ENCODE measurements at places on chromosomes 7 and 10.

DNA sequence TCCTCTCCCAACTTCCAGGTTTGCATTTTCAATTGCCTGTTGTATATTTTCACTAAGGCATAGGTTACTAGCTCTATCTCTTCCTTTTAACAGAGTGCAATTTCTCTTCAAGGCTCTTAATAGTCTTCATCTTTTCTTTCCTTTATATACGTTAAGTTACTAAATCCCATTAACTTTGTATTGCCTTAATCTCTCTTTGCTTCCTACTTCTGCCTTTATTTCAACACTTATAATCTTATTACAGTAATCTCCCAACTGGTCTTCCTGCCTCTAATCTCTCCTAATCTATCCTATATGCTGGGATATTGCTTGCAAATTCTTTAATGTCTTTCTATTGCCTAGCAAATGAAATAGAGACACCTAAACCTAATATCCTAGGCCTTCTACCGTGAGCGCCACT, 26.1 kb downstream of the ST7 start:
- no peak for DNase-seq

GRCh38 chr7:135508883-135509588, 866 bp downstream of the CNOT4 start:
- DNase-seq, result peak; percentile 62

DNA sequence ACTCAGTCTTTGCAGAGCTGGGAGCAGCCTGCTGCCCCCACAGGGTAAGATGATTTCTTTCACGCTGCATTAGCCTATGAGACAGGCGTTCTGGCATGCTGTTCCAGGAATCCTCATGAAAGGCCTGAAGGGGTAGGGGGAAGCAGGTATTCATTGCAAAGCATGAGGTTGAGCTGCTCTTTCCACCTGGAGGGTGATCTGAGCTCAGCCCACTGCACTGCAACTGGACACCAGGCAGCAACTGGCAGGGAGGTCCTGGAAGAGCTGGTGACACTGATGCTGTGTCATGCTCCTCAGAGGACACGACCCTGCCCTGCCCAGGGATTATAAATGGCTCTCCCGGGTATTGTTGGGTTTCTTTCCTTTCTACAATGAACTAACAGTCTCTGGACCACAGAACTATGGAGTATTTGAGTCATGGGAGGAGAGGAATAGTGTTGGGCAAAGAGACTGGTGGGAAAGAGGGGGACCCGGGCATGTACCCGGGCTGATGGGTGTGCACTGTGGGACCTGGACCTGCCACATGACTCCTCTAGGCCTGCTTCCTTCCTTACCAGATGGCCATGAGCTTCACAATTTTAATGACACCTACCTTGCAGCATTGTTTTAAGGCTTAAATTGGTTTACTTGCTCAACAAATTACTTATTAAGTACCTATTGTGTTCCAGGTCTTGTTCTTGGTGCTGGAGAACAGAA, 24.3 kb downstream of the SLC25A28 start:
- DNase-seq, result peak; percentile 36

GRCh38 chr10:83647526-83647925, 491.8 kb upstream of the GHITM start:
- DNase-seq, result no peak

DNA sequence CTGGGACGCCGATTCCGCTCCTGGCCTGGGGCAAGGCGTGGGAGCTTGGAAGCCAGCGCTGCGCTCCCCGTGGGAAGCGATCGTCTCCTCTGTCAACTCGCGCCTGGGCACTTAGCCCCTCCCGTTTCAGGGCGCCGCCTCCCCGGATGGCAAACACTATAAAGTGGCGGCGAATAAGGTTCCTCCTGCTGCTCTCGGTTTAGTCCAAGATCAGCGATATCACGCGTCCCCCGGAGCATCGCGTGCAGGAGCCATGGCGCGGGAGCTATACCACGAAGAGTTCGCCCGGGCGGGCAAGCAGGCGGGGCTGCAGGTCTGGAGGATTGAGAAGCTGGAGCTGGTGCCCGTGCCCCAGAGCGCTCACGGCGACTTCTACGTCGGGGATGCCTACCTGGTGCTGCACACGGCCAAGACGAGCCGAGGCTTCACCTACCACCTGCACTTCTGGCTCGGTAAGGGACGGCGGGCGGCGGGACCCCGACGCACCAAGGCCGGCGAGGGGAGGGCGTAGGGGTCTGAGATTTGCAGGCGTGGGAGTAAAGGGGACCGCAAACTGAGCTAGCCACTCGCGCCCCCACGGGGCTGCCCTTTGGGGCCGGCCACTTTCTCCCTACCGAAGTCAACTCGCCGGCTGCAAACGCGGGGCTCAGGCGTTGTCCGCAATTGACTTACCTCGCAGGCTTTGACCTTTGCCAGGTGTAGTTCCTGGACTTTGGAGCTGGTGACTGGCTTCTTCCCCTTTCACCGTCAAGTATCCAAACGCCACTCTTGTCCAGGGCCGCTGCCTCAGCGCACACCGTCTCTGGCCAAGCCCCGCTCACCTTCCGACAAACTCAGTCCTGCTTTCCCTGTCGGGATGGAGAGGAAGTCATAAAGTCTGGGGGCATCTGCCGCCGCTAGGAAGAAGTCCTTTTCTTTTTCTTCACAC, at the start of gene SCIN:
Gene SCIN, plus strand, starts transcription at position 187 of the 928 bp plus-strand sequence. Its CDS starts 67 bp downstream, at position 254.
- peak; percentile 61 for DNase-seq

DNA sequence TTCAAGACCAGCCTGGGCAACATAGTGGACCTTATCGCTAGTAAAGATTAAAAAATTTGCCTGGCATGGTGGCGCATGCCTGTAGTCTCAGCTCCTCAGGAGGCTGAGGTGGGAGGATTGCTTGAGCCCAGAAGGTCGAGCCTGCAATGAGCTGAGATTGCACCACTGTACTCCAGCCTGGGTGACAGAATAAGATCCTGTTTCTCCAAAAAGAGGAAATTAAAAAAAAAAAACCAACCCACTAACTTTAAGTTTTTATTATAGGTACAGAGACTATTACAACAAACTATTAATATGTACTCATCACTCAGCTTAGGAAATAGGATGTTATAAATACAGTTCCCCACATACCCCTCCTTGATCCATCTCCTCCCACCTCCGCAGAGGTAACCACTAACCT, 30.2 kb downstream of the DHTKD1 start:
- no peak for DNase-seq

- DNase-seq, result no peak
These were observed 175.1 kb downstream of the ZMYND11 start for GRCh38 chr10:310371-310770.

DNA sequence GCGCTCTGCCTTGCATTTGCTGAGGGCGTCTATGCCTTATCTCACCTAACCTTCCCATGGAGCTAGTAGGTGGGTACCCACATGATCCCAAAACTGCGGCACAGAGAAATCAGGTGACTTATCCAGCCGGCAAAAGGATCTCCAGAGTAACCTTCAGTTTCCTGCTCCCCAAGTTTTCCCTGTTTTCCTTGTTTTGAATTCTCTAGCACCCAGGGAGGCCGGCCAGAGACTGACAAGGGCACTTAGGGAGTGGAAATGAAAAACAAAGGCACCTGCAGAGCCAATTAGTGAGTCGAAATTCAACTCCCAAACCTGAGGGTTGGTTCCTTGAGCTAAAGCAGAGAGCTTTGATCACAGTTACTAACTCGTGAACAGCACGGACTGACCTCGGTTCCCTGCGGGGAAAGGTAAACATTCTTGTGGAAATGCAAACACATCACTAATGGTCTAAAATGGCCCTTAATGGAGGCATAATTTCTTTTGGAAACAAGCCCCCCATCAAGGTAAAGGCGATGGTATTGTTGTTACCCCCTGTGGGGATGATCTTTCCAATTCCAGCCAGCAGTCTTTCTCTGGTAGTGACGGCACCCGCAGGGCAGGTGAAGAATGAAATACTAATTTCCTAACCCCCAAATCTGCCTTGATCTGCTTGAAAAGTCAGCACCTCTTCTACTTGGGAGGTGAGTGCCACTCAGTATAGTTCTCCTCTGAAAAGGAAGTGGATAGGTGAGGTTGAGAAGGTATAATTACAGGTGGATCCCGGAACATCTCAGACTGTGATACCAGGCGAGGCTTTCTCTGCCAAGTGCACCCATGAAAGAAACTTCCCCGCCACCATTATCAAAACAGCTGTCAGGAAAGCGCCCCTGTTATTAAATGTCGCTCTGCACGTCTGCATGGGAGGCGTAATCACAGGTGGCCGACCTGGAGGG, 365.6 kb upstream of the AUTS2 start:
- DNase-seq, result peak; percentile 45

DNA sequence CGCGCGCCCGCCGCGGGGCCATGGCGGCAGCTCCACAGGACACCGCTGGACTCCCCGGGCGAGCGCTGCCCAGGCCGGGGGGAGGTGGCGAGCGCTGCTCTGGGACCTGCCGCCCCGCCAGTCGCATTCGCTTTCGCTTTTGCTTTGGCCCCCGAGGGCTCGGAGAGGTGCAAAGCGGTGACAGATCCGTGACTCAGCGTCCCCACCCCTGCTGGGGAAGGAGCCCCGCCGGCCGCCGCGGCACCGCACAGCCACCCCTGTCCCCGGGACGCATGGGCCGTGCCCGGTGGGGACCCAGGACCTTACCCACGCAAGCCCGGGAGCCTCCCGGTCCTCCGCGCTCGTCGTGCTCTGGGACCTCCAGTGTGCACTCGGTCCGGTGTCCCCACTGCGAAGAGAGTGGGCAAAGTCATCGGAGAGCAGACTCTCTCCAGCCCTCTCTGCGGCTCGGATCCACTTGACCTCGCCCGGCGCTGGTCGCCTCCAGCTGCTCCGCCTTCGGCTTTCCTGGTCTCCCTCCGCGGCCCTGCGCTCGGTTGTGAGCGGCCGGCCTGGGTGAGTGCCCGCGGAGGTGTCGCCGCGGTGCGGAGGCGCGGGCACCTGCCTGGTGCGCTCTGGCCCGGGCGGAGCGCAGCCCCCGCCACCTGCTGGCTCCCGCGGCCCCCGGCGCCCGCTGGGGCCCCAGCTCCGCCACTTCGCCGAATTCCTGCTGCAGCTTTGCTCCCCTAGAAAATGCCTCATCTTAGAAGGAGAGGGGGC, at the start of gene IL15RA:
Gene IL15RA, minus strand, starts transcription at position 73 of the 759 bp plus-strand sequence. Its CDS starts 51 bp downstream, at position 22.
- DNase-seq, result peak; percentile 62

DNA sequence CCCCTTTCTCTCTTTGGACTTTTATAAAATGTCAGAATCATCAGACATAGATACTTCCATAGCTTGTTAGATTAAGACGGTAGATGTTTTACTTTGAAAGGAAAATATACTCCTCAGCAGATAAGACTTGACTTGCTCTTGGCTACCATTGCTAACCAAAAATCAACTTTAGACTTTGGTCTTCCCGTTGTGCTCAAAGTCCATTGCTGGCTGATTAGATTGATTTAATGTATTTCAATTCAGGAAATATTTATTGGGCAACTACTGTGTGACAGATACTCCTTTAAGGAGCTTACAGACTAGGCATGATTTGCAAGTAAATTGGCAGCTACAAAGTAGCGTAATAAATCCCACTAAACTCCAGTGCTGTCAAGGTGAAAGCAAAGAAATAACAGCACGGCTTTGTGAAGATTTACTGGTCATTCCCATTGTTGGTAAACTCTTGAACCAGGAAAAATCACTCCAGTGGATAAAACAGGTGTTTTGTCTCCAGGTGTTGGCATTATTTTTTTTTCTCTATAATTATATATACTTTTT, 95.7 kb upstream of the ARMC3 start:
- no peak for DNase-seq

DNA sequence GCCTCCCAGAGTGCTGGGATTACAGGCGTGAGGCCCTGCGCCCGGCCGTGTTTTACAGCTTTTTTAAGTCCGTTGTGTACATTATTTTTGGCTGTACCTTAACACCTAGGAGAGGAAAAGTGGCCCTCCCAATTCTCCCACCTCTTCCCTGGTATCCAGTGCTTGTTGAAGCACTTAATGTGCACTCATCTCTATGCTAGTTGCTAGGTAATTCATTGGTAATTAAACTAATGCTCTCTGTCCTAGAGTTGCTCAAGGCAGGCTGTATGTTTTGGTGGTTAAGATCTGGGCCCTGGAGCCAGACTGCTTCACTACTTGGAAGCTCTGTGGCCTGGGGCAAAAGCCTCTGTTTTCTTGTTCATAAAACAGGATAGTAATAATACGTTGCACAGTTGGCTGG, 19.6 kb downstream of the AVPI1 start:
- DNase-seq, result no peak

- DNase-seq, result no peak
These were observed 53.9 kb upstream of the EFCAB10 start for GRCh38 chr7:105635197-105635596.

GRCh38 chr7:158458096-158458495, 129.5 kb downstream of the PTPRN2 start:
- DNase-seq, result no peak

DNA sequence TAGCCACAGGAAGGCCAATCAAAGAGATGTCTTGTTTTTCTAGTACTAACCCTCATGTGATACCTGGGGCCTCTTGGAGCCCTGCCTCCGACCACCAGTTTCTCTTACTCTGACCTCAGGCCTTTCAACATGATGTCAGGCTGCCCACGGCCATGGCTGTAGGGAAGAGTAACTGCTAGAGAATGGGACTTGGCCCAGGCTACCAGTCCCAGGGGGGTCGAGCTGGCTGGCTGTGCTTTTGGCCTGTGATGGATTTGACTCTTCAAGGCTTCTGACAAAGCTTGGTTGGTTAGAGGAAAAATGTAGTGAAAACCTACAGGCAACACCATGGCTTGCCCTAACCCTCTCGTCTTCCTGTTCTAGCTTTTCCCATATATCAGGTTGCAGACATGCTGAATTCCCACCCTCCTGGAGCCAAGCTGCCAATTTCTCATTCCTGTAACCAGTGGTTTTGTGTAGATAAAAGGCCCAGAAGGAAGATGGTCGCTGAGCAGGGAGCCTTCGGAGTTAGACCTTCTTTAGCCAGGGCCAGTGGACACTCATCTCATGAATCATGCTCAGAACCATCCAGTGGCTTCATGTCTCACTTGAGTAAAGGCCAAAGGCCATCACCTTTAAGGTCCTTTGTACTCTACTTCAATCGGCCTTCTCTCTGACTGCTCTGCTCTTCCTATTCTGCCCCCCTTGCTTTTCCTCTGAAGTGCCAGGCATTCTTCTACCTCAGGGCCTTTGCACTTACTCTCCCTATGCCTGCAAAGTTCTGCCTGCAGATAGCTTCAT, 19.7 kb downstream of the SUFU start:
- DNase-seq, result no peak

- no peak for DNase-seq
These were observed 59.7 kb downstream of the PHYHIPL start for GRCh38 chr10:59236064-59236697.

DNA sequence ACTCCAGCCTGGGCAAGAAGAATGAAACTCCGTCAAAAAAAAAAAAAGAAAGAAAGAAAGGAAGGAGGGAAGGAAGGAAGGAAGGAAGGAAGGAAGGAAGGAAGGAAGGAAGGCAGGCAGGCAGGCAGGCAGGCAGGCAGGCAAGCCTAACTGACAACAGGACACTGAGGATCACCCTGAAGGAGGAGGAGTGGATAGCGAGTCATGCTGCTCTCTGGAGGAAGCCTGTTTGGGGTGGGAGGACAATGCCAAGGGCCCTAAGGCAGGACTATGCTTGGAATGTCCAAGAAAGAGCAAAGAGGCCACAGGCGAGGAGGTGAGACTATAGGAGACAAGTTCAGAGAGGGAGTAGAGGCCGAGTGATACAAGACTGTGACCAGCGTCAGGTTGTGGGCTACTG, 107.0 kb upstream of the PARD3 start:
- DNase-seq, result no peak

DNA sequence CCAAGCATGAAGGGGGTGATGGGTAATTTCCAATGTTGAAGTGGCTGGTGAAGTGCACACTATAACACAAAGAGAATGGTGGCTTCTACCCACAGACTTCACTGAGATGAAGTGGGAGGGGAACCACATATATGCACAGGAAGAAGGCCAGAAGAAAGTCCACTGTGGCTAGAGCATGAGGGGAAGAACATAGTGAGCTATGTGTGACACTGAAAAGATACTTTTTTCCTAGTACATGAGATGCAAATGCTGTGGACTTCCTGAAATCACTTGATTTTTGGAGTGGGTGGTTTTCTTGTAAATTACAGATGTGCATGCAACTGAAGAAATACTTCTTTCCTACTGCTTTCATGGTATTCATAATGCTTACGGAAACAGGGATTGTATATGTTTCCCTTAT, 115.6 kb upstream of the PHYHIPL start:
- DNase-seq, result no peak

Measured in neural progenitor cell (in vitro differentiated cells).